ENCODE measurements at places on chromosomes 3 and 15.

DNA sequence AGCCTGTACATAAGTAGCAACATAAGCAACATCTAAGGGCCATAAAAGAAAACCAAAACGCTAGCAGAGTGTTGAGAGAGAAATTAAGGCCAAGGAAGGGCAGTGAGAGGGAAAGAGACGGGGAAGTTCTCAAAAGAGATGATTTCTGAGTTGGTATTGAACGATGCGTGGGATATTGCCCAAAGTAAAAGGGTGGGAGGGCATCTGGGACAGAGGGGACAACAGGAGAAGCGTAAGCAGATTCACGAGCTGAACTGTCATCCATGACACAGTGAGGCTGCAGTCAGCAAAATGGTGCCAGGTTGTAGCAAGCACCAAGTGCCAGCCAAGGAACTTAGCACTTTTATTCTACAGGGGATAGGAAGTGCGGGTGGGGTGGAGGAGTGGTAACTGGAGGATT is 11.8 kb downstream of the NCEH1 start:
- DNase-seq = no peak

GRCh38 chr3:126468028-126468891 is 7.4 kb downstream of the ZXDC start:
- DNase-seq = no peak

GRCh38 chr15:60469893-60470641 is 8.9 kb downstream of the ICE2 start:
- no peak for DNase-seq

GRCh38 chr15:64991536-64992135 is 1.9 kb upstream of the SPG21 start:
- no peak for DNase-seq

DNA sequence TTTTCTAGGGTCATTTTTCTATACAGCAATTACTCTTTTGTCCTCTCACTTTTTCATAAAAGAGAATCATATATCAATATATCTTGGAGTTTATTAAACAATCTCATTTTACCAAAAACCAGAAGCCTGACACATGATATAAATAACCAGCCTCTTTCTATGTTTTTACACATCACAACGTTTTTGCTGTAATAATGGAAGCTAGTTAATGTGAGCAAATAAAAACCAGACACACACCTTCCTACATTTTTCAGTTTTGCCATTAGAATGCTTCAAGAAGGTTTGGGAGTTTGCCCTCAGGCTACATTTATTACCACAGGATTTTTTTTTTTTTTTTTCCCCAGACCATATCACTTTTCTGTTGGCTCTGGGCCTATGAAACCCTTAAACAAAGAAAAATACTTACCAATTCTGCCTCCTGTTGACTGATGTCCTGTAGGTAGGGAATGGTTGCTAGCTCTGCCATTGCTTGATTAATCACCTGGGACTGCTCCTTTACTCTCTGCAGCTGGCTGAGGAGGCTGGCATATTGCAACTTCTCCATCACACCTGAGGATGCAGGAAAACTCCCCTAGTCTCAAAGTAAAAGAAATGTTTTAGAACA is 165.5 kb downstream of the ECT2 start:
- DNase-seq = no peak

- no peak for DNase-seq
Observed at GRCh38 chr15:21261396-21261964, 178.8 kb downstream of the POTEB3 start.

DNA sequence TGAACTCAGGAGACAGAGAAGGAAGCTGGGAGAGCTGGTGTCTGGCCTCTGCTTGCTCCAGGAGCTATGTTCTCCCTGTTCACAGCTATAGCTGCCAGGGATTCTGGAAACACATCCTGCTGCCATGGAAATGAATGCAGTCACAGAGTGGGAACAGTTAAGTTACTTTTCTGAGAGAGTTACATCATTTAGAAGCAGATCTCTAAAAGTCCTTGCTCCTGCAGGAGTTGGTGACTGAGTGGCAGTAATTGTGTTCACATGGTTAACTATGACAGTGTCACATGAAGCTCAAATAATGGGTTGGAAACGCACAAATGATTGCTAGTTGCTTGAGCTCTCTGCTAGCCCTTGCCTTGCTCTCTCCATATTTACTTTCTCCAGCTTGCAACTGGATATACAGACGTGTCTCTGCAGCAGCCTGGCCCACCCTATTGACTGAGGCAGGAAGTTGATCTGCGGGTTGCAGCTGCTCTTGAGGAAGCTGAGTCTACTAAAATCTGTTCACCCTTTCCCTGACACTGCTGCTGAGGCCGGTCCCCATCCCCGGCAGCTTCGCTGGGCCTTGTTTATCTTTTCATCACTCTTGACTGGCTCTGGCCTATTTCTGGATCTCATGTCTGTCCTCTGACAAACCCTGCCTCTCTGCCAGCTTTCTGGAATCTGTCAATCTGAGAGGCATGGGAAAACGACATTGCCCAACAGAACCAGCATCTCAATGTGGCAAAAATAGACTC is 16.7 kb upstream of the ISLR start:
- DNase-seq = no peak

DNA sequence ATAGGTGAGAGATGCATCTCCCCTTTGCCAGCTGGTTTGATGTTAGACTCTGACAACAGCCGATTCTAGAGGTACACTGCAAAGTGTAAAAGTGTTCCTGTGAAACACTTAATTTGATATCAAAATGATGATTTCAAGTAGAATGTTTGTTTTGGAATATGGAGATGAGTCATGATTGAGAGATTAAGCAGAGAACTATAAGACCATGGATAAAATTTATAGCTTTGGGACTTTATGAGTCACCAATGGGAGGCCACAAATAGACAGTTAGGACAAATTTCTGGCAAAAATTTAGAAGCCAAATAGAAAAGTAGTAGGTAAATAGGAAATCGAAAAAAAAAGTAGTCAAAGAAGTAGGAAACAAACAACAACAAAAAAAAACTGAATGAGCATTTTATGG is 672.5 kb downstream of the NSUN3 start:
- no peak for DNase-seq

GRCh38 chr3:192915304-192915703 is 2.4 kb downstream of the MB21D2 start:
- DNase-seq = no peak

GRCh38 chr15:89495638-89496145 is 691 bp downstream of the RHCG start:
- DNase-seq = no peak

DNA sequence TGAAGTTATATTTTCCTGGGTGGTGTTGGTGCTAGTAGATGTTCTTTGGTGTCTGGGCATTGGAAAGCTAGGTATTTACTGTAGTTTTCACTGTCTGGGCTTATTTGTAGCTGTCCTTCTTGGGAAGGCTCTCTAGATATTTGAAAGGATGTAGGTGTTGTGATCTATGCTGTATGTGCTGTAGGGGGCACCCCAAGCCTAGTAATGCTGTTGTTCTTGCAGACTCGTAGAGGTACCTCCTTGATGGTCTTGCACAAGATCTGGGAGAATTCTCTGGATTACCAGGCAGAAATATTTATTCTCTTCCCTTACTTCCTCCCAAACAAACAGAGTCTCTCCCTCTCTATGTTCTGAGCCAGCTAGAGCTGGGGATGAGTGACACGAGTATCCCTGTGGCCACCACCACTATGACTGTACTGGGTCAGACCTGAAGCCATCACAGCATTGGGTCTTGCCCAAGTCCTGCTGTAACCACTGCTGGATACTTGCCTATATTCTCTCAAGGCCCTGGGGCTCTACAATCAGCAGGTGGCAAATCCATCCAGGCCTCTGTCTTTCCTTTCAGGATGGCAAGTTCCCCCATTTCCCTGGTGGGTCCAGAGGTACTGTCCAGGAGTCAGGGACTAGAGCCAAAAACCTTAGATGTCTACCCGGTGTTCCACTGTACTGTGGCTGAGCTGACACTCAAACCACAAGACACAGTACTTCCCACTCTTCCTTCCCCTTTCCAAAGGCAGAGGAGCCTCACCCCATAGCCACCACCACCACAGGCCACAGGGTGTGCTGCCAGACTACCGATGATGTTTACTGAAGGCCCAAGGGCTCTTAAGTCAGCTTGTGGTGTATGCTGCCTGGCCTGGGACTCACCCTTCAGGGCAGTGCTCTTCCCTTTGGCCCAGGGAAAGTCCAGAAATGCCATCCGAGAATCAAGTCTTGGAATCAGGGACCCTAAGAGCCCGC is 195.2 kb upstream of the DPPA4 start:
- DNase-seq = no peak

- no peak for DNase-seq
Observed at GRCh38 chr3:182292591-182292990, 500.7 kb upstream of the ATP11B start.

- no peak for DNase-seq
Observed at GRCh38 chr15:89781055-89781454, 4.9 kb downstream of the MESP2 start.

DNA sequence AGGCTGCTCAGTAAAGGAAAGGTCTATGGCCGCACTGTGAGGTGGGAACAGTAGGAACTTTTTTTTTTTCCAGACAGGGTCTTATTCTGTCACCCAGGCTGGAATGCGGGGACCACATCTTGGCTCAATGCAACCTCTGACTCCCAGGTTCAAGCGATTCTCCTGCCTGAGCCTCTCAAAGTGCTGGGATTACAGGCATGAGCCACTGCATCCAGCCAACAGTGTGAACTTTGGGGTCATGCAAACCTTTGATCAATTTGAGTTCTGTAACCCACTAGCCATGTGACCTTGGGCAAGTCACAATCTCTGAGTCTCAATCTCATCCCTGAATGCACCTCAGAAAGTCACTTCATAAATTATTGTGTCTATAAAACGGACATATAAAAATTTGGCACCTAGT is 286.8 kb upstream of the CTNNB1 start:
- DNase-seq = peak; percentile 39

- DNase-seq = no peak
Observed at GRCh38 chr15:41928637-41929620, 35.1 kb upstream of the SPTBN5 start.

DNA sequence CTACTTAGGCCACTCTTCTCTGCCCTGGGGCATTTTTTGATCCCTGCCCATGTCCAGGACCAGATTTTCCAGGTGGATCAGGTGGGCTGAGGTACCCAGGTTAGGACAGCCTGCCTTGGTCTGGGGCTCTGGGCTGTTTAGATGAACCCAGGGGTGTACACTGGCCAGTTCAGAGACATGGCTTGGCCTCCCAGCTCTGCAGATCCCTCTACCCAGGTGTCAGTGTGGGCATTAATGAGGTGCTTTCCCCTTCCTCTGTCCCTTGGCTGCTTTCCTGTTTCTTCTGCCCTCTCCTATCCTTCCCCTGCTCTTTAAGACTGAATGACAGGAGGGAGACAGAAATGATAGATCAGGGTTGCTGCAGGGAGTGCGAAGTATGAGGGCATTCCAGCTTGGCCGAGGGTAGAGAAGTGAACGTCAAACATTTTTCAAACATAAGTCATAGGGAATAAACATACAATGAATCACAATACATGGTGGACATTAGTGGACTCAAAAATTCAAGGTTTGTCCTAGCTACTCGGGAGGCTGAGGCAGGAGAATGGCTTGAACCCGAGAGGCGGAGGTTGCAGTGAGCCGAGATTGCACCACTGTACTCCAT is 30.5 kb downstream of the RTP1 start:
- DNase-seq = no peak

- DNase-seq = no peak
Observed at GRCh38 chr15:100101426-100102089, 240.2 kb downstream of the ADAMTS17 start.

DNA sequence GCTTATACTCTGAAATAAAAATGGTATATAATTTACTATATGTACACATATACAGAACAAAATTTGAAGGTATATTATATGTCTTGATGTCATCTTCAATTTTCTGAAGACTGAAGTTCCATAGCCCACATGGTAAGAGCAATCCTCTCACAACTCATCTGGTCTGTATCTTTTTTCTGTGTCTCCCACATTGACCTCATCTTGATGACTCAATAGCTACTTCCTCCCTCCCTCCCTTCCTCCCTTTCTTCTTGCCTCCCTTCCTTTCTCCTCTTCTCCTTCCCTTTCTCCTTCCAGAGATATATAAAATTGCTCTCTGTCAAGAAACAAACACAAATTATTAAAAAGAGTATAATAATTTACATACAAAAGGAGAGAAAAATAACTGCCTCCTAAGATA is 268.5 kb downstream of the SQOR start:
- DNase-seq = no peak

DNA sequence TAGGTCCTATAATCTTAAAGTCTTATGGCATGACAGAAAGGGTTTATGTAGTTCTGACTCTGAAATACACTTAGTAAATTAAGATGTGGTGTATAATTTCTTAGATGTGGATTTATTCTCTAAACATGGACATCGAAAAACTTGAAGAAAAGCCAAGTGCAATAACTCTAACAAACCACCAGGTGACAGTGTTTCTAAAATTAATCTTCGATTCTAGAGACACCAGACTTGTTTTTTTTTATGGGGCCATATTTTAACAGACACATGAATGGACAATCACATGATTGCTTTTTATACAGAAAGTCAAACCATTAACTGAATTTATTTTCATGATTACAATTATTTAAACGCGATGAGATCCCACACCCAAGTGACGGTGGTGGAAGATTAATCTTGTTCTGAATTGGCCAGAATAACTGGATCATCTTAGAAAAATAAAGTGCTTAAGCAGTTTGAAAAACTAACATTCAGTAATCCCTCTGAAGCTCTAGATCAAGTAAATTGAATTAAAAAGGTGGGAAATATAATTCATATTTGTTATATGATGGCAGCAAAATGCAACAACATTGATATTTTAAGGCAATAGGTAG is 305.1 kb downstream of the LSAMP start:
- DNase-seq = no peak

DNA sequence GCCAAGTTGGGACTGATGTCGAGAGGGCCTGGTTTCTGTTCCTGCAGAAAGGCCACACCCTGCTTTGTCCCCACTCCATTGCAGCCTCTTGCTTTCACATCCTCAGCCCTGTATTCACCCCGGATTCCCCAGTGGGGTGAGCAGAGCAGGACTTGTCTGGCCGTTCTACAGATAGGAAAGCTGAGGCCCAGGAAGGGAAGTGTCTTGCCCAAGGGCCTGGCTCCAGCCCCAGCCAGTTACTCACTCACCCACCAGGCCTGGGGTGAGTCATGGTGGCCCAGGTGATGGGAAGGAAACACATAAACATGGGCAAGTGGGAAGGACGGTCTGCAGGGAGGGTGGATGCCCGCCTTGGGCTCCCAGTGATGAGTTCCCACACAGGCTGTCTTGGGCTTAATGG is 6.1 kb upstream of the DUSP7 start:
- no peak for DNase-seq

DNA sequence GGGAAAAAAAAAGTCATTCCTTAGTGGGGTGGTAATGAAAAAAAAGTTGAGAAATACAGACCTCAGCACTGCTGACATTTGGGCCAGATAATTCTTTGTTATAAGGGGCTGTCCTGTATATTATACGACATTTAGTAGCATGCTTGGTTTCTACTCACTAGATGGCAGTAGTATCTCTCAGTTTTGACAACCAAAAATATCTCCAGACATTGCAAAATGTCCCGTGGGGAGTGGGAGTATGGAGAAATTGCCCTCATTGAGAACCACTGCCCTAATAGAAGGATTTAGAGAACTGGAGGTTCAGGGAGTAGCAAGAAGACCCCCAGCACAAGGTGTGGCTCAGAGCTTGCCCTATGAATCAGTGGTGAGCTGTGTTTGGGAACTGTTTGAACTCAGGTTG is 28.6 kb upstream of the TEX264 start:
- DNase-seq = no peak
